Peyer's patch (tissue), 4 donors: ENCODE measurements at places on chromosomes 3 and 15. TPM values are rescaled to one million over a fixed set of nuclear protein-coding genes. Genes with fewer than 3 reads are reported as not detected.
A peak's percentile ranks its signal among the peaks of the same experiment; 100 is the strongest.

Gene THAP10
- 2.5 TPM for total RNA-seq

Gene GXYLT2
- 1.1 TPM for total RNA-seq

DNA sequence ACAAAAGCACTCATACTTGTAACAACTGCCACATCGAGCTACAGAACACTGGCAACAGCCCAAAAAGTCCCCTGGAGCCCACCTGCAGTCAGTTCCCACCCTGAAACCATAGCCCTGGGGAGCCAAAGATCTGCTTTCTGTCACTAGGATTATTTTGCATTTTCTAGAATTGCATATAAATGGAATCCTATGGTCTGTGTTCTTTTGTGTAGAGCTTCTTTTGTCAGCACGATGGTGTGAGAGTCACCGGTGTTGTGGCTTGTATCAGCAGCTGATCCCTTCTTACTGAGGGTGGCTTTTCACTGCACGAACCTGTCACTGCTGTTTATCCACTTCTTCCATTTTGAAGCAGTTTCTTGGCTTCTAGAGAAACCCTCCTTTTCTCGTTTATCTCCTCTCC, 60.1 kb upstream of the PRR23E start:
- DNase-seq: no peak

DNA sequence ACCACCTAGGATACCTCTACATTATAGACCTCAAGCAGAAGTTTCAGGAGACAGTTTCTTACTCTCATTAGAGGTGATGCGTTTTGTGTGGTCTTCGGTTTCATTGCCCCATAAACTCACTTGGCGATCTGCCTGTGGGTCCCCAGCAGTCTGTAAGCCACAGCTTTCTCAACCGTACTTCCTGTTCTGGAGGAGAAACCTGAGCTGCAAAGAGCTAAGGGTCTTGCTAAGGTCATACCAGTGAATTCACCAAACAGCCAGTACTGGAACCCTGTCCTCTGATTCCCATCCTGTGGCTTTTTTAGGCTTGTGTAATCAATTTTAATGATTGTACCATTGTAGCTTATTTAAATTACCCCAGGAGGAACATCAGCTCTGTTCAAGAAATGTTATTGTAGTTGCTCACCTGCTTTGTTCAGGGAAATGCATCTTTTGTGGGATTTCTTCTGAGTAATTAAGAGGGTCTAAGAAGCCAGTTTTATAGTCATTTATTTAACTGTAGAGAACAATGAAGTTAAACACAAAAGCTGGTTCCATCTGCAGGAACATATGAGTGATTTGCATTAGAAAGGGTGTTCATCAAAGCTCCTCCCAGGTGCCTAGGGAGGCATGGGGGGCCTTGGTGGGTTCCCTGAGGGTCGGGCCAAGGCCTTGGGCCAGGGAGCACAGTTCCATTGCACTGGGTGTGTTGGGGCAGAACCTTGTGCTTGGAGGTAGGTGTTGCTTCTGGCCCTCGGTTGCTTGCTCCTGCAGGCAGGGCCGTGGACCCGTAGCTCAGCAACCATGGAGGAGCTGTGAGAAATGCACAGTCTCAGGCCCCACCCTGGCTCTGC, 69.6 kb downstream of the APBA2 start:
- DNase-seq: no peak

GRCh38 chr3:42503957-42504333, 1.5 kb downstream of the VIPR1 start:
- DNase-seq: peak; percentile 48

DNA sequence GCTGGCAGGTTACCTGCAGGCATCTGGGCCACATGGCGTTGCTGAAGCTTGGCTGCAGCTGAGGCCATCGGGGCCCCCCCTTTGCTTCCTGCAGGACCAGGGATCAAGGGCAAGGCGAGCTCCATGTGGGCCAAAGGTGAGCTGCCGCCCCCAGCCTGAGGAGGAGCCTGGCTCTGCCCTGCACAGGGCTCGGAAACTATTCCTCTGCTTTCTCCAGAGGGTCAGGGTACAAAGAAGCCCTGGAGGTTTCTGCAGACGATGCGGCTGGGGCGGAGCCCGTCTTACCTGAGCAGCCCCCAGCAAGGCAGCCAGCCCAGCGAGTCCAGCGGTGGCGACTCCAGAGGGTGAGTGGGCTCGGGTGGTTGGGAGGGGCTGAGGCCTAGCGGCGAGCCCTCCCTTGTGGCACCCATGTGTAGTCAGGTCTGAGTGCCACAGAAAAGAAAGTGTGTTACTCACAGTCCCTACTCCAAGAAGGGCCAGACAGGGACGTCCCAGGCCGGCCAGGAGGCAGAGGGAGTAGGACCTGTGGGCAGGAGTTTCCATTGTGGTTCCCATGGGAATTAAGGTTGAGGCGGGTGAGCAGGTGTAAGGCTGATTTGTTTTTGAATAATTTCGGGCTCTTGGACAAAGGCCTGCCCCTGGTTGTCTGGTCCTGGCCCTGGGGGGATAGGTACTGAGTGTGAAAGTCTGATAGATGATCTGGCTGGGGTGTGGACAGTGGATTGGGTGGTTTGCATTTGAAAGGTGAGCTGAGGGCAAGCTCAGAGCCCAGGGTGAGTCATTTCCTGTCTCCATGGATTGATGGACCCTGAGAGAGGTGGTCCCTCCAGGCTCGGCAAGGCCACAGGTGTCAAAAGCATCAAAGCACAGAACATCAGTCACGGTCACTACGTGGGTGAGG, 25.4 kb downstream of the CFAP100 start:
- peak; percentile 43 for DNase-seq

DNA sequence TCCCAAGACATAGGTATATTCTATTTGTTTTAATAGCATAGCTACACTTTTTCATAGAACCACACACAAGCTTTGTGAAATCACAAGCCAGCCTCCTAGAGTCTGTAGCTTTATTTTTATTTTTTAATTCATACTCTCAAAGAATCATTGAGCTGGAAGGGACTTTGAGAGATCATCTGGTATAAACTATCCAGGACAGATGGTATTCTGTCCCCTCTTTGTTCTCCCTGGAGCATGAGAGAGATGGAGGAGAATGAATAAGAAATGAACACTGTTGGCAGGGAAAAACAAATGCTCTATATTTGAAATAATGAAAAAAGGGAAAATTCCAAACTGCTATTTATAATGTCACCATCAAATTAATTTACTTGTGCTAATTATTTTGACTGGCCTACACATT, 338.7 kb upstream of the IL12A start:
- DNase-seq: no peak

DNA sequence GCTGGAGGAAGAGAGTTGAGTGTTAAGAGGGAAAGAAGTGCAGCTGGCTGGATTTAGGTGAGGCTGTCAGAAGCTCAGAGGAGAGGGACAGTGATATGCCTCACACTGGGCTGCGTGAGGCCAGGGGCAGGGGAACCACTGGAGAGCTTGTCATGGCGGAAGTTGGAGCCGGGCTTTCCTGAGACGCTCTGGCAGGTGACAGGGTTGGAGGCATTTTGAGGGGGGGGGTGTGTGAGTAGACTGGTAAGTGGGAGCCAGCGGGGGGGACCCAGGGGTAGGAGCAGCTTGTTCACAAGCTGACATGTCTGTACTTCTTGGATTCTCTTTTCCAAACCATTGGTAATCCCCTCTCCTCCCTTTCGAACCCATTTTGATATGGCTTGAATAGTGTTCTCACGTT, 331.5 kb upstream of the RGMA start:
- DNase-seq: no peak

Gene DPPA2
- total RNA-seq: not detected

Gene LIPC
- total RNA-seq: not detected

DNA sequence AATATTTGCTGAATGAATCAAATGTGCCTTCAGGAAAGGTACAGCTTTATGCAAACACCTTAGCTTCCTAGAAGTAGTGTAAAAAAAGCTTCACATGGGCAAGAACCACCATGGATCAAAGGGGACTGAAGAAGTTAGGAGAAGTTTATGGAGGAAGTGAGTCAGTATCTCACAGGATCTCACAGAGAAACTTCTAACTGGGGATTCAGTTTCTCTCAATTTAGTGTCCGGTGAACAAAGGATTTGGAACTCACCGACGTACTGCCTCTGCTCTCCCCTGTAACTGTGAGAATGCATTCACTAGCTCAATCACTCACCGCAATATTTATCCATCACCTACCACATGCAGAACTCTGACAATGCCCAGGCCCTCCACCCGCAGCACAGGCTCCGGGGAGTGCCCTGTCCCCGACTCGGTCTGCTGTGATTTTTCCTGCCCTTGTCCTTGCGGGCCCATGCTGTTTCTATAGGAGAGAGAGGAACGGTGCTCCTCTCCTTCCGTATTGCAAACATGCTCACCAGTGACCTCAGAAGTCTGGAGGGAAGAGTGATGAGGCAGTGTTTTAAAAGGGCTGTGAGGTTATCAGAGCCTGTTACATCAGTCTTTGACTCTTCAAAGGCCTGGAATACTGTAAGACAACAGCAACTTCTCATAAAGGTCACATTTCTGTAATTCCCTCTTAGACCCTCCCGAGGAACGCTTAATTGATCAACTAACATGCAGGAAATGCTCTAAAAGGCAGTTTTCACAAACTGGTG, 222.5 kb upstream of the ICE2 start:
- DNase-seq: no peak

Gene SRGAP3
- 24.8 TPM for total RNA-seq

Gene GOLGA6L4
- total RNA-seq: 2.3 TPM

Gene GABRR3
- not detected for total RNA-seq

DNA sequence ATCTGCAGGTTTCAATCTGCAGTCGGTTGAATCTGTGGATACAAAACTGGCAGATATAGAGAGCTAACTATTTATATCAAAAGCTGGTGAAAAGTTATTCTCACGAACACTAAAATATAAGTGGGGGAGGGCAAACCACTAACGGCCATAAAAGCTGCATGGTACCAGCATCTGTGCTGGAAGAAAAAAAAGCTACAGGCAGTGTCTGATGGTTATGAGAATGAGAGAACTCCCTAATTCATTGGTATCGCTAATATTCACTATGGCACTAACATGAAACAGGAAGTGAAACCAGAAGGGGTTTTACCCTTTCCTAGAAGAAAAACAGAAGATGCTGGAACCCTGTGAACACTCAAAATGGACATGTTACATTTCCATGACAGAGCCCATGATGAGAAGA, 15.9 kb downstream of the CEP70 start:
- no peak for DNase-seq

Gene CLRN1
- not detected for total RNA-seq

GRCh38 chr3:99543796-99544195, 94.6 kb upstream of the COL8A1 start:
- no peak for DNase-seq

DNA sequence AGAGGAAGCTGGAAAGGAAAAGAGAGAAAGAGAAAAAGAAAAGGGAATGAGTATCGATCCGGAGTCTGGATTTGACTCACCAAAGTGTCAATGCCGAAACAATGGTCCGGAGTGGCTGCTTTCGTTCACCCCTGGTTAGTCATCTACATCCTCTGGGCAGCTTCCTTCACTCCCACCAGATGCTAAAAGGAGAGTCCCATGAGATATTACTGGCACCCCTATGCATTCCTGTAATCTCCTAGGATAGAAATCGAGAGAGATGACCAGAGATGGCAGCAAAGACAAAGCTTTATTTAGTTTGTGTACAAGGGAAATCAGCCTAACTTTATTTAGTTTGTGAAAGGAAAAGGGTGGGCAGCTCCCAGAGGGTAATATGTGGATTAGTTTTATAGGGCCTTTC, 622.2 kb downstream of the ZPLD1 start:
- DNase-seq: no peak

DNA sequence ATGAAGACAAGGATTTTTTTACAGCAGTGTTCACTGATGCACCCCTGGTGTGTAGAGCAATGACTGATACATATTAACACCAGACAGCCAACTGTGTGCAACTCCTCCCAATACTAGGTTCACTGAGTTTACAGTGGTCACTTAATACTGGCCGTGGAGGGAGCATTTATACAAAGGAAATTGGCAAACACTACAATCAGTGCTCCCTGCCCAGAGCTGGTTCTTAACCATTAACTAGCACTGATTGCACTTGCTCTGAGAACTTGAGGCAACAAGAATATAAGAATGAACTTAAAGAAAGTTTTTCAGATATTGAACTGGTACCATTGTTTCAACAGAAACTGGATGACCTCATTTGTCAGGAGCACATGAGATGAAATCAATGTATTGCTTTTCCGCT, 110.6 kb downstream of the MAGI1 start:
- no peak for DNase-seq

- no peak for DNase-seq
These were observed 10.3 kb downstream of the SEC13 start for GRCh38 chr3:10310578-10310977.

DNA sequence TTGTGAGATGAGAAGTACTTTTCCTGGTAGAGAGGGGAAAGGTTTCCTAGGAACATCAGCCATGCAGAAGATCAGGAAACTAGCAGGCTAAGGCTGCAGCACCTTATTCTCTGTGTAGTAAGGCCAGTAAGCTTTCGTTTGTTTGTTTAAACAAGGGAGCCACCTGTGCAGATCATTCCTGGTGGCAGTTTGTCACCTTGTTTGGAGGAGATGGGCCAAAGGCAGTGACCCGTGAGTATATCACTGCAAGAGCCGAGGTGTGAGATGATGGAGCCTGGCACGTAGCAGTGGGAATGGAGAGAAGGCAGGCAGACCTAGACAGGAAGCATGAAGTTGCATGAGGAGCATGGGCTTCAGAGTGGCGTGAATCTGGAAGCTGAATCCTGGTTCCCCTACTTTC, 19.6 kb downstream of the ATG7 start:
- no peak for DNase-seq

GRCh38 chr15:73333001-73333400, 35.8 kb downstream of the HCN4 start:
- DNase-seq: peak; percentile 14

GRCh38 chr3:141419946-141420345, 51.6 kb downstream of the ZBTB38 start:
- DNase-seq: no peak

DNA sequence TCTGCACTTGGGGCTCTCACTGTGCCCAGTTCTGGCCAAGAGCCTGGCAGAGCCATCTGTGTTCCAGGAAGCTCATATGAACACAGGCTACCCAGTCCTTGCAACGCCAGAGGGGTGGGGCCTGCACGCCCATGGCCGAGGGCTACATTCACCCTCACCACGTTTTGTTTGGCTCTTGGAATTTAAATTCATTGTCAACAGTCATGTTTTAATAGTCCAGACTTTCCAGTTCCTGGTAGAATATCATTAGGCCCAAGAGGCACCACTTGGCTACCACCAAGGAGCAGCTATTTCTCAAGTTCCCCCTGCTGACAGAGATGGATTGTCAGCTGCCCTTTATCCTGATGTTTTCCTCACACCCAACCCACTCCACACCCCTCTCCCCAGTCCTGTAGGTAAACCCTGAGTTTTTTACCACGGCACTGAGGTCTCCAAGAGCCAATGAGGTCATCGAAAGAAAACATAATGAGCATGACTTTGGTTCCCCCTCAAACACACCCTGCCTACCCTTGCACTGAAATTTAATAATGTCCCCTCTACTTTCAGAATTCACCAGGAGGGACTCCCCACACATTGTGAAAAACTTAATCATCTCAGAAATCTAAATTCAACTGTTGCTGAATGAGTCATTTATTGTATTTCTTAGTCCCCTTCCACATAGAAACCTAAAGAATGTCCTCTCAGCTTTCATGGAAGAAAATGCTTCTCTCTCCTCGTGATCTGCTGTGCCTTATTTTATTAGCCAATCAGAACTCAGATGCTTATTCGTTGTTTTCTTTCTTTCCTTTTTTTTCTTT, 125.1 kb downstream of the SHQ1 start:
- no peak for DNase-seq

Gene PLCD1
- 37.7 TPM for total RNA-seq

GRCh38 chr3:112651071-112651470, 10.1 kb upstream of the CCDC80 start:
- DNase-seq: no peak
